Kidney epithelial cell (primary cell): ENCODE measurements at places on chromosomes 4 and X.

- no peak for DNase-seq
Measured at GRCh38 chr4:86223472-86223871, 136.4 kb downstream of the MAPK10 start.

DNA sequence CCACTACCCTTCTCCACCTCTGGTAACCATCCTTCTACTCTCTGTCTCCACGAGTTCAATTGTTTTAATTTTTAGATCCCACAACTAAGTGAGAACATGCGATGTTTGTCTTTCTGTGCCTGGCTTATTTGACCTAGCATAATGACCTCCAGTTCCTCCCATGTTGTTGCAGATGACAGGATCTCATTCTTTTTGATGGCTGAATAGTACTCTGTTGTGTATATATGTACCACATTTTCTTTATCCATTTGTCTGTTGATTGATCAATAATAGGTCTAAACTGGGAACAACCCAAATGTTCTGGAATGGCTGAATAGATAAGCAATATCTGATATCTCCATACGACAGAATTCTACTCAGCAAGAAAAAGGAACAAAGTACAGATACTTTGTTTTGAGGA is 67.2 kb downstream of the DIPK2B start:
- no peak for DNase-seq

GRCh38 chrX:132622130-132622529 is 133.3 kb upstream of the MBNL3 start:
- DNase-seq: no peak

DNA sequence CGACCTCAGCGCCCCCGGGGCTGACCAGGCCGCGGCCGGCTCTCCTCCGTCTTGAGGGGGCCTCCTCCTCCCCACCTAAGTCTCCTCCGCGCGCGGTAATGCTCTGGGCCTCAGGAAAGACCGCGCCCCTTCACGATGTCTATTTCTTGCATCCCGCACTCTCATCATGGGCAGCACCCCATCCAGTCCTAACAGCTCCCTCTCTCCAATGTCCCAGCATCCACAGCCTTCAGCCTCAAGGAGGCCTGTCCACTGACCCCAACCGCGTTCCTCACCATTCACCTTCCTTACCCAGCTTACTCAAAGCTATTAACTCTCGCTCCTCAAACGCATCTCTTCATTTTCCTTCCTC is 77.5 kb downstream of the MAGED4 start:
- no peak for DNase-seq

DNA sequence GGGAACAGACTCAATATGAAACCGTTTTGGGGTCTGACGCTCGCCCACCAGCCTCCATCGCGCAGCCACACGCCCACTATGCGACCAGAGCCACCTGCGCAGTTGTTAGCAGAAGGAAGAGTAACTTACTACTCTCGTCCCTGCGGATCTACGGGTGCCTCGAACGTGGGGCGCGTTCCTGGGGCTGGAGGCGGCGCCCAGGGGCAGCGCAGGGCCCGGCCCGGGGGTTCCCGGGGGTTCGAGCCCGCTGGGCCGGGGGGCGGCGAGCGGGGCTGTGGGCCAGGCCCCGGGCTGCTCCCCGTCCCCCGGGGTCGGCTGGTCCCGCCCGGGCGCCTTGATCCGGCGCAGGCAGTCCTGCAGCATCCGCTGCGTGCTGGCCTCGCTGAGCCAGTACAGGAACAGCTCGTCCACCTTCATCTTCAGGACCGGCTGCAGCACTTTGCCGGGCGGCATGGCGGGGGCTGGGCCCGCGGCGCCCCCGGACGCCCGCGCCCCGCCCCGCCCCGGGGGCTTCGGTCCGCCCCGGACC is 404 bp downstream of the PPP2R3B start:
- DNase-seq: no peak

DNA sequence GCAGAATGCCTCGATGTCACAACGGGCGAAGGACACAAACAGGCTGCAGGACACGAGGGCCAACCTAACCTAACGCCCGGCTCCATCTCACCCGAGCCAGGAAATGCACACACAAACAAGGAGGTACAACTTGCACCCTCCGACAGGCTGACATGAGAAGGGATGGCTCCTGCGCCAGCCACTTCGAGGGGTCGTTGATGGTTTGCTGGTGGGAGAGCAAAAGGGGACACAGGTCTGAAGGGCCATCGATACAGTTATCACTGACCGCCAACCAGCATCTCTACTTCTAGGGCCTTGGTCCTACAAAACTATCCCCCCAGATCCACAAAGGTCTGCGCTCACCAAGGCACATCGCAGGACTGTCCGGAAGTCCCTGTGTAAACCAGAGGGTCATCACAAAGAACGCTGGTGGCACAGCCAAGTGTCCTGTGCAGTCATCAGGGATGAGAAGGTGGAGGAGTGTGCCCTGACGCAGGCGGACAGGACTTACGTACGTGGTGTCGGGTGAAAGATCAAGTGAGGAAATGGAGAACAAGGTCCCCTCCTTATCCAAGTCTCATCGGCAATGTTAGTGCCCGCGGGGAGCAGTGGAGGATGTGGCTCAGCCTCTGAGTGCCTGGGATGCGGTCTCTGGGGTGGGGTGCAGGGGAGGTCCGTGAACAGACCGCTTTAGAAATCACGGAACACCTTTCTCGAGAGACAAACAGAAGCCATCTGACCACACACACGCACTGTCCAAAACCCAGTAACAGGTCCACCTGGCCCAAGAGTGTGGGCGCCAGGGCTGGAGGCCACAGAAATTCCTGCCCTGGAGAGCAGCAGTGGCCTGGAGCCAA is 7.0 kb downstream of the MXD4 start:
- DNase-seq: no peak

- no peak for DNase-seq
Measured at GRCh38 chr4:75126058-75126457, 193.1 kb downstream of the PARM1 start.

GRCh38 chr4:152585023-152585441 is 49.1 kb upstream of the FBXW7 start:
- no peak for DNase-seq

- DNase-seq: no peak
Measured at GRCh38 chr4:46032056-46032455, 91.8 kb downstream of the GABRG1 start.

DNA sequence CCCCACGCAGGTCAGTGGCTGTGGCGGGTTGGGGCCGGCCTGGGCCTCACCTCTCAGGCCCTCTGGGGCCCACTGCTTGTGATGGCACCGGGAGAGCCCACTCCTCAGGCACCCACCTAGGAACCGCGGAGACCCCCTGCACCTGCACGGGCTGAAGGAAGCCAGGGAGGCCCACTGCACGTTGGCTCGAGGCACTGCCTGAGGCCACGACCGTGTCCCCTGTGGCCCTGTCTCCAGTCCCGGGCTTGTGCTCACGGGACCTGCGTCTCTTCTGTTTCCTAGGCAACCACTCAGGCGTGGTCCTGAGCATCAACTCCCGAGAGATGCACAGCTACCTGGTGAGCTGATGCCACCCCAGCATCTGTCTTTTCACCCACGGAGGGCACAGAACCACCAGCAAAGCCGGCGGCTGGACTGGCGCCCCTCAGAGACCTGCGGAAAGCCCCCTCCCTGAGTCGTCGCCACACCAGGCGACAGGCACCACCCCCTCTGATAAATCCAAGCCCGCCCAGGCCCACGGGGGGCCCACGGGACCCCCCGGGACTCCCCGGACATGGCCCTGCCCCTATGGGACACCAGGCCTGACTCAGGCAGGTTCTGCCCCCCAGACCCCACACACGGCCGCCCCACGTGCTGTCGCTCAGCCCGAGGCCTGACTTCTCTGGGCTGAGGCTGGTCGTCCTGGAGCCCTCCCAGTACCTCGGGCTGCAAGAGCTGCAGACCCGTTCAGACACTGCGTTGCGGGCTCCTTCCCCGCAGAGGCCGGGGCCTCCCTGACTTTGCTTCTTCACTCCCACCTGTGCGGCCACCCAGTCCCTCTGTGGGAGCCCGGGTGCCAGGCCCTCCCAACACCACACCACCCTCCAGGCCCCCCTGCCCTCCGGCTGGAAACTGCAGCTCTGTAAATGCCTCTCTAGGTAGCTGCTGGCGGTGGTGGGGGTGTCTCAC is 199.5 kb downstream of the AFAP1 start:
- DNase-seq: no peak

GRCh38 chr4:168584321-168584771 is 87.5 kb downstream of the PALLD start:
- no peak for DNase-seq

DNA sequence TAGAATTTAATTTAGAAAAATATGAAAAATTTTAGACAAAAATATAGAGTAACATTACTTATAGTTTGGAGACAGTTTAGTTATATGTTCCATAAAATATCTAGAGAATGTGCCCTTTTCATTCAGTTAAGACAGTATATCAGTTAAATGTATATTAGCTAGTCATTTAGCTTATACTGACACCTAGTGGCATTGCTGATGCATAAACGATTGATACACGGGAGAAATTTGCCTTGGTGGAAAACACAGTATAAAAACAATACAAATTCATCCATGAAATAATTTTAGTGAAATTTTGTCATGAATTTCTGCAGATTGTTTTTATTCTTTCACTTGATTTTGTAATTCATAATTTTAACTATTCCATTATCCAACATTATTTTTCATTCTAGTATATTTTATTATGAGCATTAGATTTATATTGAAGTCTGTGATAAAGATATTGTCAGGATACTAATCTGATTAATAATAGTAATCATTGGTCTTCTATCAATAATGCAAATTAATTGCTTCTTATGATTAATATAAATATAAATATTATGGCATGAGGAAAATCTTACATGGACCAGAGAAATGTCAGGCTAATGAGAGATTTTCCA is 219.0 kb downstream of the TLL1 start:
- DNase-seq: no peak

GRCh38 chr4:137922721-137923120 is 319.4 kb downstream of the SLC7A11 start:
- DNase-seq: no peak

DNA sequence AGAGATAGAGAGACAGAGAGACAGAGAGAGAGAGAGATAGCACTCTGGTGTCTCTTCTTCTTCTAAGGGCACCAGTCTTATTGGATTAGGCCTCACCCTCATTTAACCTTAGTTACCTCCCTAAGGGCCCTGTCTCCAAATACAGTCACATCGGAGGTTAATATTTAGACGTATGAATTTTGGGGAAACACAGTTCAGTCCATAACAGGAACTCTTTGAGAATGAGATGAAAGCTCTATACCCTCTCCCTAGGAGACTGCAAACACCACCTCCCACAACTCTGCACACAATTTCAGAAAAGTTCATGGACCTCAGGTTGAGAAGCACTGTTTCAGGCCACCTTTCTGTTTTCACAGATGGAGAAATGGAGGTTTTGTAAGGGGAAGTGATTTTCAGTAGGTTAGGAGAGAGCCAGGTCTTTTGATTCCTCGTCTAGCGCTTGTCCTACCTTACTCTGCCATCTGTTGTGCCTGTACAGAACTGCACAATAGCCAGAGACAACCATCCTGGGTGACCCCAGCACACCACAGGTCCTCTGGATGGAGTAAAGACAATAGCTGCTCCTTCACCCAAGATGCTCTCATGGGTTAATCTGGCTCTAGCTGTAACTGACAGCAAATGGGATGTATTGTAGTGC is 16.9 kb upstream of the LOC101059915 start:
- DNase-seq: no peak
